ENCODE measurements at places on chromosomes 6 and 20.

GRCh38 chr6:109788687-109789086 lies 97.6 kb downstream of the FIG4 start:
- DNase-seq, result no peak

DNA sequence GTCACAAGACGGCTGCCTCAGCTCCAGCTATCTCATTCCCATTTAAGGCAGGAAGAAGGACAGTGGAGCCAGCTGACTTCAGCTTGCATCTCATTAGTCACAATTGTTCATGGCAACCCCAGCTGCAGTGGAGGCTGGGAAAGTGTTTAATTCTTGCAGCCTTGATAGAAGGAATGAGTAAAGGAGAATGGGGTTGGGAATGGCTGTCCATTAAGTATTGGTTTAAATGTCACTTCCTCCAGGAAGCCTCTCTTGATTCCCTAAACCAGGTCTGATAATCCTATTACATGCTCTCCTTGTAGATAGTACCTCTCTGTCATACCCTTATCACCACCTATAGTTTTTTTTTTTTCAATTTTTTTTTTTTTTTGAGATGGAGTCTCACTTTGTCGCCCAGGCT lies 166.4 kb downstream of the TFAP2C start:
- DNase-seq, result no peak

DNA sequence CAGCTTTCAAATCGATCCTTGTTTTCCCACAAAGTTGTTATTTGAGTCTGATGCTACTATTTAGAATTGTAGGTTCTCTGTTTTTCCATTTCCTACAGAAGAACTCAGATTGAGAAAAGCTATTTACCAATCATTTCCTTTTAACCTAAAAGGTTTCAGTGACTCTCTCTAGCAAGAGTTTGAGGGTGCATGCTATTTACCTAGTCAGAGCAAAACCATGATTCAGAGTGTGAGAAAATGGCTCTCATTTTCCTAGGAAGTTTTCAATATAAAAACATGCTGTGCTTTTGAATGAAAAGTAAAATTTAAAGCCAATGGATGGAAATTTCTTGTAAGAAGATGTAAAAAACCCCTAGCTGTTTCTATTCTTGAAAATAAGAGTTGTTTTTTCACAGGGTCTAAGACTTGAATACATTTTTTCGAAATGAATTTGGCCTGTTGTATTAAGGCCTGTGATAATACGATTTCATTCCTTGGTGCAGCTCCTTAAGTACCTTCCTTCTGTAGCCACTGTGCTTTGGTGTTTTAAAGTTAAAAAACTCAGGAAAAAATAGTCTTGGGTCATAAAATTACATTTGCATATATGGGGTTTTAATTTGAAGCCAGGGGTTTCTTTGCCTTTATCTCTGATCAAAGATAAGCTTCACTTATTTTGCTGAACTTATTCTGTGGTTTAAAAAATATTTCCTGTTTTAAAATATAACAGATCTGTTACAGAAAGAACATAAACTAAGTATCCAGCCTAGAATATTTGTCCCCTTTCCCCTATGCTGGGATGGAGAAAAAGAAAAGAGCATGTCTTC lies 18.0 kb upstream of the RSPH3 start:
- DNase-seq, result no peak

DNA sequence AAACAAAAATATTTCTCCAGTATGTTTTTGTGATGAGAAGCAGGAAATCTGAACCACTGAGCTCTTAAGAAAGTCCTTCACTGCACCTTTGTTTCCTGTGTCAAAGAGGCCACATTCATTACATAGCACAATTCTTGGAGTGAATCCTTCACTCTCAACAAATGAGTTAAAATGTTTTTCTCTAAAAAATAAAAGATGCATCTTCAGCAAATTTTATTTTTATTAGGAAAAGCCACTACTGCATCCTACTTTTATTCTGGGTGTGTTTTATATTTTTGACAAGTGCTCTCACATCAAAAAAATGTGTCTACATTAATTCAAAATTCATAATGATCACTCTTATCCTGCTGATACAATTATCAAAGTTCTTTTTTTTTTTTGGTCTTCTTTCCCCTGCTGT lies 76.3 kb downstream of the PLCB4 start:
- DNase-seq, result no peak

- no peak for DNase-seq
Measured at GRCh38 chr6:104642871-104643270, 216.8 kb downstream of the HACE1 start.

DNA sequence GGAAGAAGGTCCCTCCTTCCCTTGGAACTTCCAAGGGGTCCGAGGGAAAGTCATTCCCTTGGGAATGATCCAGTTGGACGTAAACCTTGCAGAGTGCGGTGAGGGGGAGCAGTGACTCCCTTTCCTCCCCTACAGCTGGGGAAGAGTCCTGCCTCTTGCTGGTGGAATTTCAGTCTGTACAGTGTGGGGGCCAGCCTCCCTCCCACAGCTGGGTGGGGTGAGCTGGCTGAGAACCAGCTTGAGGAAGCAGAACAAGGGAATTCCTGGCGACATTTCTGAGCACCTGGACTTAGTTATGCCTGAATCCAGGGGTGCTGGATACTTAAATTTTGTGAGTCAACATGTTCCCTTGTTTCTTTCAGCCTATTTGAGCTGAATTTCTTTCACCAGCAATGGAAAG lies 152.0 kb downstream of the ANKRD60 start:
- no peak for DNase-seq

- no peak for DNase-seq
Measured at GRCh38 chr6:72461144-72461543, 160.7 kb upstream of the KCNQ5 start.

GRCh38 chr6:159716247-159717096 lies 10.8 kb upstream of the WTAP start:
- no peak for DNase-seq

DNA sequence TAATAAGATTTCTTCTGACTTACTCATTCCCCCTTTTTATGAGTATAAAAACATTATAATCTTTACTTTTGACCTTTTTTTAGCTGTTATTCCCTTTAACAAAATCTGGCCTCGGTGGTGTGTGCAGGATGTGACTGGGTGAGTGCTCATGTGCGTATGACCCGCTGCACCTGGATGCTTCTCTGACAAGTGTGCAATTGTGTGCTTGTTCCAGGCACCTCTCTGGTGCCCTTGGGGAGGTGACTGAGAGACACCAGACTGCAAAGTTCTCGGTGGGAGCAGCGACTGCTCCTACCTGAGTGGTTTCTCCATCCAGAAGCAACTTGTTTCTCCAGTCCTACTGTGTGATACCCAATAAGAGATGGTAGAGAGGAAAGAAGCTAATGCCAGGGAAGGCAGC lies 65.0 kb downstream of the ISM1 start:
- DNase-seq, result no peak

- no peak for DNase-seq
Measured at GRCh38 chr20:45322952-45323383, 14.9 kb upstream of the MATN4 start.

- no peak for DNase-seq
Measured at GRCh38 chr6:109867970-109868358, 110.1 kb upstream of the GPR6 start.

- no peak for DNase-seq
Measured at GRCh38 chr6:41676431-41676830, 38.2 kb downstream of the MDFI start.

GRCh38 chr6:1702580-1703051 lies 92.9 kb downstream of the FOXC1 start:
- no peak for DNase-seq

DNA sequence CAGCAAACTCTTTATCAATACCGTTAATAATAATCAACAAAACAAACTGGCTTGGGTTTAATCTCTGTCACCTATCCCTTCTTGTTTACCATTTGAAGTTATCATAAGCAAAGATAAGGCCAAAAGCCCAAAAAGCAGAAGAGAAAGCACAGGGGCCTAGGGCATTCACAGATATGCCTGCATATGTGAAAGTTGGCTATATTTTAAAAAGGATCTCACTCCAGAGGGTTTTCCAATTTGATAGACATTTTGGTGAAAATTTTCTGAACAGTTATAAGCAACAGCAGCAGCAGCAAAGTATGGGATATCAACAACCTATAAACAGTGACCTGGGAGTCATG lies 101.1 kb downstream of the ATXN1 start:
- DNase-seq, result no peak

DNA sequence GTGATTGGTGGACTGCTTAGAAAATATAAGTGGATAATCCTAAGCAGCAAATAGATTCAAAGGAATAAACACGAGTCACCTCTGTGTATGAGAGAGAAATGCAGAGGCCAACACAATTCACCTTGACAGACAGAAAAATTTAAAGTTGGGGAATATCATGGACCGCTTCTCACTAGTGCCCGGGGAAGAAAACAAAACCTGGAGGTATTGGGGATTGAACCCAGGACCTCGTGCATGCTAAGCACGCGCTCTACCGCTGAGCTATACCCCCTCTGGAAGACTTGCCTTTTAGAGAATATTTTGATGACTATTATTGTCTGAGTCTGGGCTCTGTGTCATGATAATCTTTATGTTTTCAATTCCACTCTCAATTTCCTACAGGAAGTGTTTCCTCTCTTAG lies 111.9 kb downstream of the TRIM27 start:
- DNase-seq, result no peak

DNA sequence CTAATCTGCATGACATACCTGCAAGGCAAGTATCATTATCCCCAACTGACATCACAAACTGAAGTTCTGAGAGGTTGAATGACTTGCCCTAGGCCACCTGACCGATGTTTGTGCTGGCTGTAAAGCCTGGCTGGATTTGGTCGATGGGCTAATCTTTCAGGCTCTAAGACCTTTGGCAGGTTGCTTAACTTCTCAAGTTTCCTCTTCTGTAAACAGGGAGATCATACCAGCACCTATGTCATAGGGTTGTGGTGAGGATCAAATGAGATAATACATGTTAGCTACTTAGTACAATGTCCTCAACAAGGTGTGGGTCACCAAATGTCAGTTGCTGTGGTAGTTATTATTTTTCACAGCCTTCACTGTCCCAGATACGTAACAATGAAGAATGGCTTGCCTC lies 14.2 kb downstream of the ANKRD66 start:
- DNase-seq, result no peak

GRCh38 chr6:154555073-154555677 lies 44.7 kb upstream of the CNKSR3 start:
- no peak for DNase-seq

DNA sequence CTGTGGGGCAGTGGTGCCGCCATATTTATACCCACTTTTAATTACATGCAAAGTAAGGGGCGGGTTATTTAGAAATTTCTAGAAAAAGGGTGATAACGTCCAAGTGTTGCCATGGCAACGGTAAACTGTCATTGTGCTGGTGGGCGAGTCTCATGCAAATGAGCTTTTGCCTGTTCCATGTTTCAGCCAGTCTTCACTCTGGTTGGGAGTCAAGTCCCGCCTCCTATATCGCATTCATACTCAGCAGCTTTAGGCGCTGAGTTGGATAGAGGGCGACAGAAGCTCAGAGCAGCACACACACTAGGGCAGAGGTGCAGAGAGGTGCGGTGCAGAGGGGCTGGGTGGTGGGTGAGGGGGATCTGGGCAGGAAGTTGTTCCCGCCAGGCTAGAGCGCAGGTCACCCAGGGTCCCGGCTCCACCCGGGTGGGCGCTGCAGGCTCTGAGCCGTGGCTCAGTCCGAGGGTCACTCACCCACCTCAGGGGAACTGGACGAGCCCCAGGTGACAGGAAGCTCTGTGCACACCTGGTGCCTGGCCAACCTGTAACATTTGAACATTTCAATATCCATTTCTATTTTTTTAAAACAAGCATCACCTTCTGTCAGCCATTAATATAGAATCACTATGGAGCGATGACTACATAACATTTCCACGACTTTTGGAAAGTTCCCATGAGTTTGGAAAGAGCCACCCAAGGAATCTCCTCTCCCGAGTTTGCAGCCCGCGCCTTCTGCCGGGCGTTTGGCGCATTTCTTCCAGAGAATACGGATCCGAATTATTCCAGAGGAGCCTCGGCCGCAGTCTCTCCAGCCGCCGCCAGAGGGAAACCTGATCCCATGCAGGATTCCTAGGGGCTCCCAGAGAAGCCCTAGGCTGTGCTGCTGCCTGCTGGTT lies 89.1 kb upstream of the PHACTR3 start:
- DNase-seq, result peak; percentile 57

DNA sequence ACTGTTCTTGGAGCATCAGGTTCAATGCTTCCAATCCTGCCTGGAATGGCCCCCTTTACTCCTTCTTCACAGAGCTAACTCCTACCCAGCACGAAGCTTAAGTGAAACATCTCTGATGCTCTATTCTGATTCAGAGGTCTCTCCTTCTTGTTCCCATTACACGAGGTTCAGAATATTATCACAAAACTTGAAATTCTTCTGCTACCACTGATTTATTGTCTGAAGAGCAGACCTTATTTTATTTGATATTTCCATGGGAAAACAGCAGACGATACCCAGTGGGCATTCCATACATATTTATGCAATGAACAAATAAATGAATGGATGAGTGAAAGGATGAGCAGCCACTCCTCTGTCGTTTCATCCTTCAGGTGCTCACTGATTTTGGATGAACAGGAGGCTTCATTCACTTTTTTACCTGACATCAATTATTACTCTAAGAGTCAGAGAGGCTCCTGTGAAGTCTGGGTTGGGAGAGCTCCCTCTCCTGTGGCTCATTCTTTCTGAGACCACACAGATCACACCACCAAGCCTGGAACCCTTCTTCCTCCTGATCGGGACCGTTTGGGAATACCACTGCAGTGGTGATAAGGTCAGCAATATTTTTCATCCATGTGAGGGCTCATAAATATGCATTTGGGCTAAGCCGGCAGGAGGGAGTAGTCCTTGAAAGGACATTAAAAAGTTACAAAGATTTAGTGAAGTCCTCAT lies 25.8 kb downstream of the SMLR1 start:
- no peak for DNase-seq

- no peak for DNase-seq
Measured at GRCh38 chr20:3612795-3613572, 50.2 kb downstream of the GFRA4 start.

DNA sequence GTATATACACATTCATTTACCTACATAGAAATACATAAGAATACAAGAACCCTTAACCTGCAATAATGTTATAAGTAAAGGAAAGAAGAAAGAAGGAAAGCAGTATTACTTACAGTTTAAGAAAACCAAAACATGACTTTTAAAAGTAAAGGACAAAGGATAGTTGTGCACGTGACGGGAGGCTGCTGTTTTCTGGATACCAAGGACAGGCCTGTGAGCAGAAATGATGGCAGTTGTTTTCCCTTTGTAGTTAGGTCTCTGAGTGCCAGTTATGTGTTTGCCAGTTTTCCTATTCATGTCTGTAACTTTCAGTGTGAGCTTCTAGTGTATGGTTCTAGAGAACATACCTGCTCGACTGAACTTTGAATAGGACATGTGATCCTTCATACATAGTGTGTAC lies 54.8 kb downstream of the FAM120B start:
- DNase-seq, result no peak

- no peak for DNase-seq
Measured at GRCh38 chr6:80637312-80637711, 530.8 kb downstream of the BCKDHB start.

DNA sequence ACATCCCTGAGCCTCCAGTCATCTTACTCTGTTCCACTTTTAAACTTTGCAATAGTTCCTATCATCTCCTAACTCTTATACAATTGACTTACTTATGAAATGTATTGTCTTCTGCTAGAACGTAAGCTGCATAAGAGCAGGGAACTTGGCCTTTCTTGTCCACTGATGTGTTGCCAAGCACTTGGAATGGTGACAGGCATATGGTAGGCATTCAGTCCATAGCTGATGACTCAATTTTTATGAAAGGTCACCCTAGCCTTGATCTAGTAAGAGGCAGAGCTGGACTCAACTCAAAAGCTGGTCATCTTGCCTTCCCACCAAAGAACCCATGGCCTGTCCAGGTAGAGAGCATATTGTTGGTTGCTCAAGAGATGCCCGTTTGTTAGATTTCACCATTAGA lies 82.4 kb upstream of the FAM184A start:
- DNase-seq, result no peak

Data from iPS DF 6.9 (cell line).